ENCODE measurements at places on chromosomes 2 and 18. TPM values are rescaled to one million over a fixed set of nuclear protein-coding genes. Genes with fewer than 3 reads are reported as not detected.

The MROH2A gene
- total RNA-seq: not detected

The REG1B gene
- not detected for total RNA-seq

The EPC2 gene
- 24.8 TPM for total RNA-seq

The CYP27C1 gene
- total RNA-seq: 5.7 TPM

- DNase-seq: peak; percentile 92
- H3K4me3 ChIP-seq: no peak overlapping the region
- H3K4me1 ChIP-seq: peaks cover 48% of the 10 kb centered on the region
- peak overlapping the region; percentile 84 for H3K27ac ChIP-seq
- H3K27me3 ChIP-seq: no peaks in the 10 kb centered on the region
Observed at GRCh38 chr2:240374085-240374907, 61.2 kb upstream of the GPC1 start.

DNA sequence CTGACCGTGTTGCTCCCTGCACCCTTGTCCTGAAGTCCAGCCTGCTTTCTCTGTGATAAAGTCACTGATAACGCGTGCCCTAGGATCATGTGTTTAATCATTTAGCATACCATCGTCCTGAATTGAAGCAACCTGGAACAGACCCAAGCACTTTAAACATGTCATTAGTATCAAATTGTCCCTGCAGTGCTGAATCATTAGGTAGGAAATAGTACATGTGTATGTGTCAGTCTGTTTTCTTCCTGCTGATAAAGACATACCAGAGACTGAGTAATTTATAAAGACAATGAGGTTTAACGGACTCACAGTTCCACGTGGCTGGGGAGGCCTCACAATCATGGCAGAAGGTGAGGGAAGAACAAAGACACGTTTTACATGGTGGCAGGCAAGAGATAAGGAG, 2.8 kb downstream of the ASB18 start:
- peaks cover 4% of the 10 kb centered on the region for H3K27me3 ChIP-seq
- DNase-seq: peak; percentile 20
- H3K4me3 ChIP-seq: no peak overlapping the region
- no peak overlapping the region for H3K27ac ChIP-seq

DNA sequence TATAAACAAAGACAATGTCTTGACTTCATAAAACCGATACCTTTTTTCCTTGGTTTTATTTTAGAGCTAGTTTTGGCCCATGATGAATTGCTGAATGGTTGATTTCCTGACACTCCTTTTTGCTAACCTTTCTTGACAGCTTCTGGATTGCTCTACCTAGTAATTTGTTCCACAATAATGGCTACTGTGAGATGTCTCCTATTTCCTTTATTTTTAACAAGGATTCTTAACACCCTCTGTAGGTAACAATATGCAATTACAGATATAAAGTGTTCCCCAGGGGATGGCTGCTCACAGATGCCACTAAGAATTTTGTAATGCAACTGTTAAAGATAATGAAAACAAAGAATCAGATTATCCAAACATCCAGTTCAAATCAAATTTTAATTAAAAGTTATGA, 100.8 kb upstream of the ATP5MC3 start:
- no peak overlapping the region for H3K27ac ChIP-seq
- DNase-seq: peak; percentile 21
- no peaks in the 10 kb centered on the region for H3K4me1 ChIP-seq
- peaks cover 6% of the 10 kb centered on the region for H3K27me3 ChIP-seq

- no peaks in the 10 kb centered on the region for H3K27me3 ChIP-seq
- peak; percentile 52 for DNase-seq
- H3K36me3 ChIP-seq: no peaks in the 10 kb centered on the region
- peak overlapping the region; percentile 95 for H3K27ac ChIP-seq
- no peak overlapping the region for H3K4me3 ChIP-seq
Observed at GRCh38 chr2:120764991-120765677, 29.5 kb downstream of the GLI2 start.

GRCh38 chr18:66646609-66647008, 42.7 kb upstream of the CDH19 start:
- DNase-seq: peak; percentile 45
- H3K27ac ChIP-seq: no peak overlapping the region
- H3K36me3 ChIP-seq: no peaks in the 10 kb centered on the region
- H3K27me3 ChIP-seq: no peaks in the 10 kb centered on the region
- no peaks in the 10 kb centered on the region for H3K4me1 ChIP-seq

DNA sequence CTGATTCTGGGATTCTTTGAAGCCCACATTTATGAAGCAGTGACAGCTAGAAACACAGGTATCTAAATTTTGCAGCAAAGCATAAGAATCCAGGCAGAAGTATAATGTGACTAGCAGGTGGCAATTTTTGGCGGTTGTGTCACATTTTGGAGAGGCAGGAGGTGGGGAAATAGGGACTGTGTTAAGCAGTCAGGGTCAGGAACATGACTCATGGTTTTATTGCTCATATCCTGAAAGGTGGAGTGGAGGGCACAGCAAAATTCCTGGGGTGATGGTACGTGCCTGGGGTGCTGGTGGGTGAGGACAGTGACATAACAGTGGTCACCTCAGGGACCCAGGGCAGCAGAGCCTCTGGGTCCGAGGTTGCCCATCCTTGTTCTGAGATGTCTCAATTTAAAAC, 63.5 kb upstream of the TTN start:
- no peak overlapping the region for H3K27ac ChIP-seq
- no peaks in the 10 kb centered on the region for H3K27me3 ChIP-seq
- no peaks in the 10 kb centered on the region for H3K36me3 ChIP-seq
- no peak overlapping the region for H3K4me3 ChIP-seq

DNA sequence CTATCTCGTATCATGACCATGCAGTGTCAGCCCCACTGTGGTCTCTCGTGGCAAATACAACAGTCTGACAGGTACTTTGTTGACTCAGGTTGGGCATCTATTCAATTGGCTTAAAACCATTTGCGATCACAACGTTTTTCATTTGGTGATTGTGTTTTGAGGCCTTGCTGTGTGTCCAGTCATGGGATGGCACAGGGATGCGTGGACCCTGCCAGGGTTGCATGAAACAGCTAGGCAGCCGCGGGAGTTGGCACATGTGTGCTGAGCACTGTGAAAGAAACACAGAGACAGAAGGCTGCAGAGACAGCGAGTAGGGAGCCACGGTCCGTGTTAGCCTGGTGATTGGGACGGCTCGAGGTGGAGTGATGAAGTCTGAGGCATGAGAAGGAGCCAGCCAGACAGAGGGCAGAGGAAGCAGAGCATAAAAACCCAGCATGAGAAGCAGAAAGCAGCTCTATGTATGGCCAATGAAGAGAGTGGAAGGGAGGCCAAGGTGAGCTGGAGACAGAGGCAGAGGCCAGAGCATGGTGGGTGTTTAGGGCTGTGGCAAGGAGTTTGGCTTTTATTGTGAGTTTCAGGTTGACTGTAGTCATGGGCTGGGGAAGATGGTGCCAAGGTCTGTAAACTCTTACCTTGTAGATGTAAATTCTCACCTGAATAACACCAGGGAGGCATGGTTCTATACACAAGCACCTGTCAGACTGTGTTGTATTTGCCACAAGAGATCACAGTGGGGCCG, 31.8 kb upstream of the IL1R1 start:
- no peaks in the 10 kb centered on the region for H3K27me3 ChIP-seq
- H3K4me1 ChIP-seq: peaks cover 38% of the 10 kb centered on the region
- H3K4me3 ChIP-seq: no peak overlapping the region
- no peaks in the 10 kb centered on the region for H3K36me3 ChIP-seq
- no peak for DNase-seq
